Osteoblast (primary cell): ENCODE measurements at places on chromosomes 11 and 22. TPM values are rescaled to one million over a fixed set of nuclear protein-coding genes. Genes with fewer than 3 reads are reported as not detected.

DNA sequence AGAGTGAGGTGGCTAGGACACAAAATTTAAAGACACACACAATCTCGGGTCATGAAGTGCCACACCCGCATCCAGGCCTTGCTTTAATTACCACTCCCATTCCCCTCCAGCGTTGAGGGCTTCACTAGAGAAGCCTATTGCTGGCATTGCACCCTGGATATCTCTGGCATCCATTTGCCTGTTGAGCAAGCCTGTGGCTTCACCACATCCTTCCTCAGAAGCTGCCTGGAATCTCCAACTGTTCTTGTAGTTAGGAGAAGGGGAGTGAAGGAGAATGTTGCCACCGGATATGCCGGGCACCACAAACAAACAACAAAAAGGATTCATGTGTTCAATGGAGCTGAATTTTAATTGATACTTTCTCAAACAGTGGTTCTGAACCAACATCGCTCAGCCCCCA, 34.4 kb upstream of the RCN1 start:
- peak; percentile 38 for DNase-seq

GRCh38 chr11:38460896-38461295, 1862.9 kb upstream of the RAG2 start:
- DNase-seq, result no peak

DNA sequence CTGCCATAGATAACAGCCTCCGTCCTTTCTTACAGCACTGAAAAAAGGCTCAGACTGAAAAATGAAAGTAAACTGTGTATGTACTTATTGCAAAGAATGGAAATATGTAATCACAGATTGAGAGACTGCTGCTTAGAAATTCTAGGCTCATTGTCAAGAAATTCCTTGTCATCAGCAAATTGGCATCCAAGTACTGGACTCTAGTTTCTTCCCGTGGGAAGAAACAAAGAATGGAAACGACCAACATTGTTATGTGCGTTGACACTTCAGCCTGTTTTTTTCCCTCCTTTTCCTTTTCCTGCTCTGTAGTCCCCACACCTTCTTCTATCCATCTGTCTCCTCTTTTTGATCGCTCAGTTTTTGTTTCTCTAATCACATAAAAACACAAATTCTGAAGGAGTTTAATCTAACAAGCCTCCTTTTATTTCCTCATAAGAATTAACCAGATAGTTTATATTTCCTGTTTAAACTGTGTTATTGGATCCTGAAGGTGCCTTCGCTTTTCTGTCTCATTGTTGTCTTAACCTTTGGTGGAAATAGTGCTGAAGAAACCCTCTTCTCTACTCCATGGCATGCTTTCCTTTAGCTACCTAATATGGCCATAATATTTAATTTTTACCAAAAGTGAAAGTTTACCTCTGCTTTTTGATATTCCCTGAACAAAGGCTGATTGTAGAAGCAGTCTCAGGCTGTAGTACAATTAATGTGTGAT, 20.0 kb upstream of the CASP12 start:
- peak; percentile 30 for DNase-seq

- DNase-seq, result no peak
Measured at GRCh38 chr11:75301601-75302345, 49.7 kb downstream of the ARRB1 start.

DNA sequence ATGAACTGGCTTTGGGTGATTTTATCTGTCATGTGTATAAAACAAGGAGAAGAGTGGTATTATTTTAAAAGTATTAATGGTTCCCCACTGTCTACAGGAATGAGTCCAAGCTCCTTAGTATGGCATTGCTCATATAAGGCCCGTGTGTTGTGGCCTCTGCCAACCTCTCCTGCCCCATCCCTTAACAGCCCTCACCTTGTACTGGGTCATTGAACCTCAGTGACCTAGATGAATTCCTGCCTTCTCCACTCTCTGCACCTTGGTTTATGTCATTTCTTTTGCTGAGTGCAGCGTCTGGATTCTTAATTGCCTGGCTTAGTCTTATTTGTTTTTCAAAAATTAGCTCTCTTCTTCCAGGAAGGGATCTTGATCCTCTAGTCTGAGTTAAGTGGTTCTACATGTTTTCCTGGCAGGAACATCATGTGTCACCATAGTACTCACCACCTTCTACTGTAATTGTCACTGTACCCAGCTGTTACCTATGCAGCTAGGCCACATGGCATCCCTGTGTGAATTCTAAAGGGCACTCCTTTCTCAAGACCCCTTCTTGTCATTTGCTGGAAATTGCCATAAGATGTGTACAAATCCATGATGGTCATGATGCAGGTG, 36.2 kb upstream of the POGLUT3 start:
- DNase-seq, result no peak

- DNase-seq, result peak; percentile 65
Measured at GRCh38 chr11:119723952-119724325, 5.1 kb downstream of the NECTIN1 start.

DNA sequence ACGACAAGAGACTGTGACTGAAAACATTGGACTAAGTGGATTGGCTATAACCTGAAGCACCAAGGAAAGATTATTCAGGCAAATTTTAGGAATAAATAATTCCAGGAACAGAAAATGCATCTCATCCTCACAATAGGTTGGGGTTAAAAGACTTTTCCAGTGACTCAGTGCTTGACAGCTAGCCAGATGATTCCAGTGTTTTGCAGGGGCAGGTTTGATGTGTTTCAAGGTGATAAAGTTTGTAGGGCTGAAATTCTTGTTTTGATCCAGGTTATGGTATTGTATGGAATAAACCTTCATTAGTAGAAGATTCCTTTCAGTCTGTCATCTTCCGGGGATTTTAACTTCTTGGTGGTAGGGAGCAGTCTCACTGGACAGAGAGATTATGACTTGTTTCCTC, 2.3 kb downstream of the EXT2 start:
- DNase-seq, result no peak

SYCE3 gene
- total RNA-seq, result not detected in 2 replicates

GRCh38 chr11:8082391-8083087, 1.5 kb downstream of the TUB start:
- peak; percentile 81 for DNase-seq

GRCh38 chr11:1292644-1293618, 16.5 kb downstream of the TOLLIP start:
- DNase-seq, result no peak

DNA sequence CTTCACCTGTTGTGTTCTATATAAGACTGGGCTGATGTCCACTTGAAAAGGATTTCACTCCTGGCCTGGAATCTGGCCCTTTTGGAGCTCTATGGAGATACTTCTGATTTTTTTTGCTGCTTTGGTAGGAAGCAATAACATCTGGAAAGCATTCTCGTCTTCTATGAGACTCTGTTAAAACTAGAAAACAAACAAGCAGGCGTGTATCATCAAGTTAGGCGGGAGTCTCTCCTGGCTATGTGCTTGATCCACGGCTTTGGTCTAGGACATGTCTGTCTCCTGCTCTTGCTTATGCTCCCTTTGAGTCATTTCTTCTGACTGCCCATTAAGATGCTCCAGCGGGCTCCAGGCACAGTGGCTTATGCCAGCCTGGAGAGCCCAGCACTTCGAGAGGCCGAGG, 121.4 kb upstream of the TTC12 start:
- DNase-seq, result no peak

GRCh38 chr11:126161023-126161391, 50.4 kb downstream of the RPUSD4 start:
- DNase-seq, result no peak

- peak; percentile 8 for DNase-seq
Measured at GRCh38 chr11:11046781-11047180, 188.9 kb upstream of the ZBED5 start.

ANO9 gene
- total RNA-seq, result under 0.01 TPM in 1 of 2 replicates, not detected in the other

C11orf86 gene
- not detected in 2 replicates for total RNA-seq

MFRP gene
- total RNA-seq, result not detected in 2 replicates

MGAT3 gene
- under 0.01 TPM in 1 of 2 replicates, not detected in the other for total RNA-seq

DNA sequence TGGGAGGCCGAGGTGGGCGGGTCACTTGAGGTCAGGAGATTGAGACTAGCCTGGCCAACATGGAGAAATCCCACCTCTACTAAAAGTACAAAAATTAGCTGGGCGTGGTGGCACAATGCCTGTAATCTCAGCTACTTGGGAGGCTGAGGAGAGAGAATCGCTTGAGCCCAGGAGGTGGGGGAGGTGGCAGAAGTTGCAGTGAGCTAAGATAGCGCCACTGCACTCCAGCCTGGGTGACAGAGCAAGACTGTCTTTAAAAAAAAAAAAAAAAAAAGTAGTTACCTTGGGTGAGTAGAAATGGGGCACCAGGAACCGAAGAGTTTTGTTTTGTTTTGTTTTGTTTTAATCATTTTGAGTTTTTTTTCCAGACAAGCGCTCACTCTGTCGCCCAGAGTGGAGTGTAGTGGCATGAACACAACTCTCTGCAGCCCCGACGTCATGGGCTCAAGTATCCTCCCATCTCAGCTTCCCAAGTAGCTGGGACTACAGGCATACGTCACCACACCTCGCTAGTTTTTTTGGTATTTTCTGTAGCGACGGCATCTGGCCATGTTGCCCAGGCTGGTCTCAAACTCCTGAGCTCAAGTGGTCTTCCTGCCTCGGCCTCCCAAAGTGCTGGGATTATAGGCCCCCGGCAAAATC, 15.8 kb downstream of the THAP12 start:
- no peak for DNase-seq

- DNase-seq, result peak; percentile 92
Measured at GRCh38 chr11:1830004-1830321, 4.8 kb upstream of the SYT8 start.

LMO2 gene
- total RNA-seq, result 1.4 and 2.1 TPM in 2 replicates

GRCh38 chr22:44118645-44119315, 61.9 kb upstream of the PARVG start:
- DNase-seq, result no peak

PARVG gene
- total RNA-seq, result 1.1 and 1.5 TPM in 2 replicates

GRCh38 chr11:63997104-63997700, 11.0 kb downstream of the OTUB1 start:
- peak; percentile 83 for DNase-seq

- DNase-seq, result peak; percentile 86
Measured at GRCh38 chr22:20867179-20868024, 8.6 kb downstream of the SNAP29 start.

STT3A gene
- 224 and 286 TPM in 2 replicates for total RNA-seq

GPHA2 gene
- not detected in 2 replicates for total RNA-seq

UPK3A gene
- not detected in 2 replicates for total RNA-seq

DNA sequence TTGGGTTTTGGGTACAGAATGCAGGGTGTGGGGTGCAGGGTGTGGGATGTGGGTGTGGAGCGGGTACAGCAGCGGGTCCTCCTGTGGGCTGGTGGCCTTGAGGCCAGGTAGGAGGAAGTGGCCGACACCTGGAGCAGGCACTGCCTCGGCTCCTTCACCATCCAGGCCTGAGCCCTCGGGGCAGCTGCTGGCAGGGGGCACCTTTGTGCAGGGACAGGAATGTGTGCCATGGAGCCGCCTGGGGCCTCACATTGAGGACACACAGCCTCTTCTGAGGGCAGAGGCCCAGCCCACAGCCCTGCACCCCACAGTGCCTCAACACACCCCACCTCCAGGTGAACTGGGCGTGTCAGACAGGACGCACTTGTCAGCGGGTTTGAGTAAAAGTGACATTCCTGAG, 984.0 kb downstream of the BRD1 start:
- DNase-seq, result no peak

DNA sequence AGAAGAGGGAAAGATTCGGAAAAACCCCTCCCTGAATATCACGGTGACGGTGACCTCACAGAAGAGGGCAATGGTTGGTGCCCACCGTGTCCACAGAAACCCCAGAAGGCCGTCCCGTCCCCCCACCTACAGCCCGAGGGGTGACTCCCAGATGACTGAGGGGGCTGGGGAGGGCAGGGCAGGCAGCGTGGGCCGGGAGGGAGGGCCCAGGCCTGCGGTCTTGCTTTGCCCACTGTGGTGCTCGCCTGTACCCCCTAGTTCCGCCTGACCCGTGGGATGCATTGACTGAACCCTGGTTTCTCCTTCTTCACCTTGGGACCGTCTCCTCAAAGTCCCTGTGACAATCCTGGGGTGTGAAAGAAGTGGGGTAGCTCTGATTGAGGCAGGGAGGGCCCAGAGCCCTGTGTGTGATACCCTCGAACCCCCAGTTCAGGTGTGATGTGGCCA, 526.7 kb downstream of the BRD1 start:
- DNase-seq, result no peak

- no peak for DNase-seq
Measured at GRCh38 chr22:35072925-35073324, 7.0 kb downstream of the ISX start.

- no peak for DNase-seq
Measured at GRCh38 chr11:22044126-22044525, 148.8 kb upstream of the ANO5 start.

- DNase-seq, result no peak
Measured at GRCh38 chr11:42311944-42312343, 852.5 kb upstream of the LRRC4C start.

APOA1 gene
- total RNA-seq, result under 0.01 and 0.29 TPM in 2 replicates

DNA sequence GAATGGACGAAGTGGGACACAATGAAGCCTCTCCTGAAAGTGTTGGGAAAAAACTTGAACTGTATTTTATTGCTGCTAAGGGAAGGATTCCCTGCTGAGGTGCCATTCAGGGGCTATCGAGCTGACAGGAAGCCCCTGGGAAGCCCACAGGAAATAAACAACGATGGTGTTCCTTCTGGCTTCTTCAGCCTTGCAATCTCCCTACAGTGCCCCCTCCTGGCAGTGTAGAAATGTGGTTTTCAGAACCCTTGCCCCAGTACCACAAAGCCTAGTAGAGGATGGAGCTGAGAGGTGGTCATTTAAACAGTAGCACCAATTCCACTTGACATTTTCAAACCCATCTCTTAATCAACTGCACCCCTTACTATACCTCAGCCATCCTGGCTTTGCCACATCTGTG, 676.7 kb upstream of the ARHGAP42 start:
- no peak for DNase-seq

DNA sequence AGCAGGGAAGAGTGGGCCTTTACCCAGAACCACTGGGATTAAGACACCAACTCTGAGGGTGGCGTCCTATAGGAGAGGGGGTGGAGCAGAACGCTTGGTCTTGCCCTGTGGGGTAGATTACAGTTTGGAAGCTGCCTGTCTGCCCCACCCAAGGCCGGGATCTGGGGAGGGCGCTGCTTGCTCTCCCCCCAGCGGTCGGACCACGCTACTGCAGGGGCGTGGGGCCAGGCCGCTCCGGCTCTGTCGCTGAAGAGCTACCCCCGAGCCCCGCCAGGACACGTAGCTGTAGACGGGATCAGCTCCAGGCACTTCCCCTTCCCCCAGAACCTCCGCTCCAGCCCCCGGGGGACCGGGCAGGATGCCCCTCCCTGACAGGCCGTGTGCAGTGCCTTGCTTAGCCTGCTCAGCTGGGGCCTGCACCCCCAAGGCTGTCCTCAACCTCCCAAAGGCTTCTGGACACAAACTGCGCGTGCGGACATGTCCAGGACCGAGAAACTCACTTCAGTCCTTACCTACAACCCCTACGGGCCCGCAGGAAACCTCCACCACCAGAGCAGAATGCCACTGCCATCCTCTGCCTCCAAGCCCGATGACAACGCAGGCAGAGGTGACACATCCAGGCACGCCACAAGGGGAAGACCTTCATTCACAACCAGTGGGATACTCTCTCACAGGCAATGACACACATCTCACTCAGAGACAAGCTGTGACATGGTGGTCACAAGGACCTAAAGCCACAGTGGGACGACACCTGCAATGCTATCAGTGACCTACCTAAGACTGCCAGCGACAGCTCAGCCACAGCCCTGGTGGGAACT, 3.6 kb downstream of the AHNAK start:
- peak; percentile 96 for DNase-seq

- DNase-seq, result no peak
Measured at GRCh38 chr11:62020661-62021060, 53.2 kb upstream of the FTH1 start.
